WTC11 (cell line): ENCODE measurements at places on chromosomes 3 and 15. TPM values are rescaled to one million over a fixed set of nuclear protein-coding genes. Genes with fewer than 3 reads are reported as not detected.

DNA sequence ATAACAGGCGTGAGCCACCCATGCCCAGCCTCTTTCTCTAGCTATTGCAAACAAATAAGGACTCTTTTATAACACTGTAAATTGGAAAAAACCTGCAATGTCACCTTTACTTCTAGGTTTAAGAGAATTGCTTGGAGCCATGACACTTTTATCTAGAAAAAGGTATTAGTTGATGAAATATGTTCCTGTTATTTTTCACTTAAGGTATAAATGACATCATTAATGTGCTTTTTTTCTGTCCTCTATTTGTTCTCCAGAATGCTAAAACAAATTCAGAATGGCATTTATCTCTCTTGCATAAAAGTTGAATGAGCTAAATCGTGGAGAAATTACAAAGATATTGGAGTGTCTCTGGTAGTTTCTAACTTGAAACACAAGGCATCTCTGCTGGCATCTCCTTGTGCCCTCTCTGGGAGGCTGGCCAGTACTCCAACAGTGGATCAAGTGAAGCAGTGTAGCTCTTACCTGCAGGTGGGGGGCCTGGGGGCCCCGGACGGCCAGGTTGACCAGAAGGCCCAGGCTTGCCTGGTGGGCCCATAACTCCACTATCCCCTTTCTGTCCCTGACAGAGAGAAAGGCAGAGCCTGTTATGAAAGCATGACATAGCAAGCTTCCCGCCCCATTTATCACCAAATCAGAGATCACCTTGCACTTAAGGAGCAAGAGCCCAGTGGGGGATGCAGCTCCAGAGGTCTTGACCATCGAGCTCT, 38.6 kb downstream of the EAF1 start:
- no peaks in the 10 kb centered on the region for H3K4me1 ChIP-seq
- H3K36me3 ChIP-seq: no peaks in the 10 kb centered on the region
- DNase-seq: no peak
- H3K4me3 ChIP-seq: no peak overlapping the region
- H3K27ac ChIP-seq: no peak overlapping the region
- no peaks in the 10 kb centered on the region for H3K27me3 ChIP-seq

- H3K4me1 ChIP-seq: no peaks in the 10 kb centered on the region
- H3K4me3 ChIP-seq: no peak overlapping the region
- H3K27ac ChIP-seq: no peak overlapping the region
Observed at GRCh38 chr3:145807990-145808389, 353.0 kb downstream of the PLOD2 start.

DNA sequence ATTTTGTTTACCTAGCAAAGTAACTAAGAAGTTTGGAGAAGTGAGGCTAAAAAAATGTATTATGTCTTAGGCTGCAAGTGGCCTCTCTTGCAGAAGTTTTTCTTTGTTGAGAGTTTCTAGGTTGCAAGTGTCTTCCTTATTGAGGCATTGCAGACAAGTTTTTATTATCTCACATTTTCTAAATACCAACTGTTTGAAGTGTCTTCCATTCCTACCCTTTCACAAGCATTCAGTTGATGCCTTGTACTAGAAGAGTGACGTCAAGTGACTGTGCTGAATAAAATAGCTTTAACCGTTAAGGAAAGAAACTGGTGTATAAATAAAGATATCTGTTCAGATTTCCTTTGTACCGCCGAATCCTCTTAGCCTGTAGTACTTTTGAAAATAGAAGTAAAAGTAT, 123.3 kb downstream of the ALCAM start:
- no peak overlapping the region for H3K4me3 ChIP-seq
- H3K27me3 ChIP-seq: no peaks in the 10 kb centered on the region
- no peak for DNase-seq
- H3K27ac ChIP-seq: no peak overlapping the region
- peaks cover 40% of the 10 kb centered on the region for H3K36me3 ChIP-seq

DNA sequence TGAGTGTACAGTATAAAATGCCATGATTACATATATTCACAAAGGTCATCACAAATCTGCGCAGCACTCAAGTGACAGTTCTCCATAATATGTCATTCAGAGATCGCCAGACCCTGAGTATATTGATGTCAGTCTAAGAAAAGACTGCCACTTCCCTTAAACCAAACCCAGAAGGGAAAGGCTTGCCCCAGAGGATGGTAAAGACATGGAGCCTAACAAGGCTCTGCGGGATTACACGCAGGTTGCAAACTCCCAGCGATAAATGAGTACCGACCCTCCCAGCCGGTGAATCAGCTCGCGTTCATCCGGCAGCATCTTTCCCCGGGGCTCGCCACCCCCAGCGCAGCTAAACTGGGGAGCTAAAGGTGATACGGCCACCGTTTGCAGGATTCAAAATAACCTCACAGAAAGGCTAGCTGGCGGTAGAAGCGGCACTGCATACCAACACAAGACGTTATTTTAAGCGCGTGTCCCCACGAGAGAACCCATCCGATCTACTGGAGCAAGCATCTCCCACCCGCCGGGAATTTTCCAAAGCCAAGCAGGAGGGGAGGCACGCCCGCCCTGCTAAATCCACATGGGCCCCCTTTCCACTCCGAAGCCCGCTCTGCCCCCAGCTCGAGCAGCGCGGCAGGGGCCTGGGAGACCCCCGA, 643 bp downstream of the MYO5A start:
- H3K27ac ChIP-seq: no peak overlapping the region
- DNase-seq: no peak
- H3K4me3 ChIP-seq: peak overlapping the region; percentile 95
- H3K36me3 ChIP-seq: no peaks in the 10 kb centered on the region

- H3K4me3 ChIP-seq: no peak overlapping the region
- H3K27ac ChIP-seq: no peak overlapping the region
- DNase-seq: no peak
- no peaks in the 10 kb centered on the region for H3K27me3 ChIP-seq
- peaks cover 4% of the 10 kb centered on the region for H3K4me1 ChIP-seq
Observed at GRCh38 chr3:14764331-14765059, 54.3 kb upstream of the FGD5 start.

- DNase-seq: no peak
- H3K36me3 ChIP-seq: no peaks in the 10 kb centered on the region
- H3K27me3 ChIP-seq: no peaks in the 10 kb centered on the region
- H3K4me1 ChIP-seq: peaks cover 18% of the 10 kb centered on the region
- H3K4me3 ChIP-seq: no peak overlapping the region
- no peak overlapping the region for H3K27ac ChIP-seq
Observed at GRCh38 chr3:101141135-101141534, 147.9 kb upstream of the ABI3BP start.

- DNase-seq: no peak
- no peak overlapping the region for H3K27ac ChIP-seq
- H3K4me3 ChIP-seq: no peak overlapping the region
- no peaks in the 10 kb centered on the region; the same call in 1 of the 2 replicates for H3K4me1 ChIP-seq
- H3K27me3 ChIP-seq: no peaks in the 10 kb centered on the region
- H3K36me3 ChIP-seq: no peaks in the 10 kb centered on the region
Observed at GRCh38 chr3:127747751-127748521, 74.4 kb downstream of the MGLL start.

The LRRIQ4 gene
- 0.09 to 0.34 TPM (median 0.18 TPM) in 3 replicates for total RNA-seq

GRCh38 chr3:73389117-73389813, 235.5 kb downstream of the PDZRN3 start:
- H3K36me3 ChIP-seq: peaks cover 10% of the 10 kb centered on the region; the same call in 1 of the 2 replicates
- H3K4me1 ChIP-seq: no peaks in the 10 kb centered on the region
- H3K27me3 ChIP-seq: no peaks in the 10 kb centered on the region
- DNase-seq: no peak
- no peak overlapping the region for H3K4me3 ChIP-seq

DNA sequence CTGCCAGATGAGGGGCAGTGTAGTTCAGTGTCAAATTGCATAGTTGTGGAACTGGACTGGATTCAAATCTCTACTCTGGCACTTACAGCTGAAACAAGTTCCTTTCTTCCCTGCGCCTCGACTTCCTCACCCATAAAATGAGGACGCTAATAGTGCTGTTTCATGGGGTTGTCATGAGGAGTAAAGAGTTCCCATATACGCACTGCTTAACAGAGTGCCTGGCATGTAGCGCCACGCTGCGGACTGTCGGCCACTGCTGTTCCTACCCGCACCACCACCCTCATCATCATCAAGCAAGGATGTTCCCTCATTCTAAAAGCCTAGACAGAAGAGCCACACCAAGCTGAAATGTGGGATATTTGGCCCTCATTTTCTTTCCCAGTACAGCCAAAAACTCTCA, 91.9 kb downstream of the CHDH start:
- no peak overlapping the region for H3K27ac ChIP-seq
- peaks cover 28% of the 10 kb centered on the region for H3K4me1 ChIP-seq
- H3K27me3 ChIP-seq: peaks cover 4% of the 10 kb centered on the region; the same call in 1 of the 2 replicates
- no peaks in the 10 kb centered on the region for H3K36me3 ChIP-seq
- H3K4me3 ChIP-seq: no peak overlapping the region
